Spinal cord (tissue), 10 donors: ENCODE measurements at places on chromosomes 7 and 10.

- H3K27ac ChIP-seq, result no peak overlapping the region
- H3K4me3 ChIP-seq, result no peak overlapping the region
- no peaks in the 10 kb centered on the region for H3K27me3 ChIP-seq
- peaks cover 3% of the 10 kb centered on the region for H3K36me3 ChIP-seq
- H3K4me1 ChIP-seq, result peaks cover 13% of the 10 kb centered on the region
Measured at GRCh38 chr10:127986531-127987466, 79.9 kb downstream of the PTPRE start.

- peaks cover 21% of the 10 kb centered on the region for H3K4me1 ChIP-seq
- H3K27me3 ChIP-seq, result no peaks in the 10 kb centered on the region
- peaks cover 17% of the 10 kb centered on the region for H3K36me3 ChIP-seq
- no peak overlapping the region for H3K27ac ChIP-seq
- H3K4me3 ChIP-seq, result no peak overlapping the region
Measured at GRCh38 chr10:119323085-119324016, 116.0 kb downstream of the GRK5 start.

GRCh38 chr10:89646889-89647657 is 2.0 kb upstream of the PANK1 start:
- H3K27ac ChIP-seq, result no peak overlapping the region
- no peak overlapping the region for H3K4me3 ChIP-seq
- H3K4me1 ChIP-seq, result no peaks in the 10 kb centered on the region
- no peaks in the 10 kb centered on the region for H3K36me3 ChIP-seq

DNA sequence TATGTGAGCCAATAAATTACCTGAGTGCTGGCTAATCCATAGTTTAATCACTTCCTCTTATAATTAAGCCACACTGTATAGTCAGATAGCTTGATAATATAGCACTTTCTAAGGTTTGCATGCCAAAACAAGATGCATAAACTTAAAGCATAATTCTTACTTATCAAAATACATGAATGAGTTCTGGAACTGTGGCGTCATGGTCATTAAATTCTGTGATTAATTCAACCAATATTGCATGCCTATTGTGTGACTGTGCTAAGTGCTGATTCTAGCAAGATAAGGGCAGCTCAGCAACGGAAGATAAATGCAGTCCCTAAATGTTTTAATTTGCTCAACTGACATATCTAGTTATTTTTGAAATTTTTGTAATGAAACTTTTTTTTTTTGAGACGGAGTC is 29.7 kb downstream of the HOXA1 start:
- no peaks in the 10 kb centered on the region for H3K27me3 ChIP-seq
- no peak for DNase-seq
- H3K4me3 ChIP-seq, result no peak overlapping the region
- no peak overlapping the region for H3K27ac ChIP-seq

DNA sequence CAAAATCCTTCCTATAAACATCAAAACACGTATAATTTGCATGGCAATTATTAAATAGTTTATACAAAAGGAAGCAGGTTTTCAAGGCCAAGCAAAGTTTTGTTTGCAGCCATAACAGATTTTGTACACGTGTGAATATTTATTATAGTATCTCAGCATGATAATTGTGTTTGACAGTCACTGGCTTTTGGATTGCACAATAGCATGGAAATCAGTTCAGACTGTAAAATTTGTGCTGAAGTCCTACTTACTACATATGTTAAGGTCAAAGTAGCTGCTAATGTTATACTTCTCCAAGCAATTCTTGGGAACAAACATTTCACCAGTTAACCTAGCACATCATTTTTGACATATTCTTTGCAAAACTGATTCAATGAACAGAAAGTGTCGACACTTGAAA is 287.6 kb upstream of the POM121L12 start:
- no peak for DNase-seq
- no peak overlapping the region for H3K27ac ChIP-seq
- H3K4me3 ChIP-seq, result no peak overlapping the region
- H3K36me3 ChIP-seq, result no peaks in the 10 kb centered on the region
- no peaks in the 10 kb centered on the region for H3K4me1 ChIP-seq

- no peak for DNase-seq
- H3K36me3 ChIP-seq, result peaks cover 7% of the 10 kb centered on the region
- no peak overlapping the region for H3K4me3 ChIP-seq
- H3K27ac ChIP-seq, result no peak overlapping the region
- no peaks in the 10 kb centered on the region for H3K4me1 ChIP-seq
Measured at GRCh38 chr10:119461923-119462322, 80.6 kb downstream of the RGS10 start.

DNA sequence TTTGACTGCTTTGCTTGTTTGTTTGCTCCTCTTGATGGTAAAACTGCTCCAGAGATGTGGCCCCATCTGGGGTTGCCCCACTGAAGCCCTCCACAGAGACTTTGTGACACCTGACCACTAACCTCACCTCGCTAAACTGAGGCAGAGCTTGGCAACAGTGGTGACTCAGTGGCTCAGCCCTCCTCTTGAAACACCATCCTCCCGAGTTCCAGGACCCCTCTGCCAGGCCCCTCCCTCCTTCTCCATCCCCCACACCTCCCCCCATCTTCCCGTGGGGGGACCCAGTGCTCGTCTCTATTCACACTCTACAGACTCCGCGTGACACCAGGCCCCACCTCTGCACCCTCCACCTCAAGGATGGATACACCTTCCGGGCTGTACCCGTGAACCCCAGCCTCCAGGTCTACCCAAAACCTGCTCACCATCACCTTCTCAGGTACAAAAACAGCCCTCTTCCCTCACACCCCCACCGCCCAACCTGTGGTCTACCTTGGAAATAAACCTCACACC is 19.0 kb upstream of the RET start:
- H3K4me1 ChIP-seq, result peaks cover 8% of the 10 kb centered on the region
- no peaks in the 10 kb centered on the region for H3K27me3 ChIP-seq
- DNase-seq, result no peak

DNA sequence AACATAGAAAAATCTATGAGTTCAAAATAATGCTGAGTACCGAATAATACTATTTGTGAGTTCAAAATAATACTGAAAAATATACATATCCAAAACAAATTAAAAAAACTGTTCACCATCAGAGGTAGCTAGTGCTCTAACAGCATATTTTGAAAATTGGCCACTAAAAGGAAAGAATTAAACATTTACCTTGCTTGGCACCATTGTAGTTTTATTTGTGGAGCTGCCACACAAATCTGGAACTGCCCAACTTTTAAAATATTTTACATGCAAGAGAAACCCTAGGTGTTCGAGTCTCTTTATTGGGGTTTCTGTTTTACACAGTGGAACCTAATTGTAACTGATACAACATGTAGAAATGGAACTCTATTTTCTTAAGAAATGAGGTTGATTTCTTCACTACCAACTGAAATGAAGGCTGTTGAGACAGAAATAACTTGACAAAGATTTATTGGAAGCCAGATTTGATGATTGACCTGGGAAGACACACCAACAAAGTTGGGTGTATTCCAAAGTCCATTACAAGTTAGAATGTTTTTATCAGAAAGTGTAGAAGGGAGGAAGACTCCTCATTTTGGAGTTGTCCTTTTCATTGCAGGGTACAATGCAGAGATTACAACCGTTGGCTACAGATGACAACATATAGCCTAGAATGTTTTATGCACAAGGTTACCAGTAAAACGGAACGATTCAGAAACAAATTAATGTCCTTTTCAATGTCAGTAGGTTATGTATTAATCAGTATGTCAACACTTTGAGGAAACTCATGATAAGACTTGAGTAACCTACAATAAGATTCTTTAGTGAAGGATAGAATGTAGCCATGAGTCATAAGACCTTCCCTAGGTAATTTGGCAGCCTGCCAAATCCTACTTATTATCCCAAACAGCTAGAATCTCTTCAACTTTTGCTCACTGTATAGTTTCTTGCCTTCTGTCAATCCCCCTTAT is 73.8 kb upstream of the PAPSS2 start:
- no peak overlapping the region for H3K4me3 ChIP-seq
- no peaks in the 10 kb centered on the region for H3K36me3 ChIP-seq
- no peaks in the 10 kb centered on the region for H3K27me3 ChIP-seq
- no peaks in the 10 kb centered on the region for H3K4me1 ChIP-seq

GRCh38 chr10:62133618-62134017 is 135.0 kb downstream of the RTKN2 start:
- H3K36me3 ChIP-seq, result no peaks in the 10 kb centered on the region
- H3K27me3 ChIP-seq, result no peaks in the 10 kb centered on the region
- no peak for DNase-seq

- no peak overlapping the region for H3K27ac ChIP-seq
- H3K27me3 ChIP-seq, result no peaks in the 10 kb centered on the region
- H3K4me1 ChIP-seq, result no peaks in the 10 kb centered on the region
- no peaks in the 10 kb centered on the region for H3K36me3 ChIP-seq
Measured at GRCh38 chr10:111360260-111360925, 283.6 kb downstream of the ADRA2A start.

- no peak for DNase-seq
- H3K36me3 ChIP-seq, result peaks cover 8% of the 10 kb centered on the region
- no peak overlapping the region for H3K27ac ChIP-seq
- peaks cover 4% of the 10 kb centered on the region for H3K4me1 ChIP-seq
Measured at GRCh38 chr7:158774952-158775351, 54.4 kb downstream of the ESYT2 start.

- no peaks in the 10 kb centered on the region for H3K4me1 ChIP-seq
- H3K4me3 ChIP-seq, result no peak overlapping the region
- no peaks in the 10 kb centered on the region for H3K27me3 ChIP-seq
- no peak for DNase-seq
- no peaks in the 10 kb centered on the region for H3K36me3 ChIP-seq
Measured at GRCh38 chr7:17608114-17608833, 309.8 kb downstream of the AHR start.

GRCh38 chr10:12631787-12632562 is 282.6 kb downstream of the CAMK1D start:
- H3K4me3 ChIP-seq, result no peak overlapping the region
- H3K27ac ChIP-seq, result no peak overlapping the region
- H3K36me3 ChIP-seq, result no peaks in the 10 kb centered on the region
- no peaks in the 10 kb centered on the region for H3K27me3 ChIP-seq

DNA sequence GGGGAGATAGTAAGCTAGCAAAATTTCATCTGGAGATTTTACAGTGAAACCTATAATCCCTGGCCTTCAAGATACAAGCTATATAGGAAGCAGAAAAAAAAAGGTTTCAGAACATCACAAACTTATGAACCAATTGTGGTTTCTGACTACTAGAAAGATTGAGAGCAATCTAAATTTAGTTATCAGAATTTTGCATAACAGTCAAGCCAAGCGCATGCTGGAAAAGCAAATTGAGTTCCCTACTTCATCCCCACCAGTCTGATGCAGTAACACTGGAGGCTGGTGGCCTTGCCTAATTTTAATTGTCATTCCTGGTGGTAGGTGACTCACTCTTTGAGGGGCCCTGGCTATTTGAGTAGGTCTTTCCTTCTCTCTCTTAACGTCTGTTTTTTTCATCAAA is 46.3 kb upstream of the ELMO1 start:
- no peak for DNase-seq
- H3K36me3 ChIP-seq, result no peaks in the 10 kb centered on the region

- H3K27ac ChIP-seq, result peak overlapping the region; percentile 25
- H3K4me1 ChIP-seq, result peaks cover 25% of the 10 kb centered on the region
- peaks cover 9% of the 10 kb centered on the region for H3K36me3 ChIP-seq
- peak overlapping the region; percentile 44 for H3K4me3 ChIP-seq
- peaks cover 14% of the 10 kb centered on the region for H3K27me3 ChIP-seq
Measured at GRCh38 chr10:126905776-126906703, 812 bp downstream of the DOCK1 start.

DNA sequence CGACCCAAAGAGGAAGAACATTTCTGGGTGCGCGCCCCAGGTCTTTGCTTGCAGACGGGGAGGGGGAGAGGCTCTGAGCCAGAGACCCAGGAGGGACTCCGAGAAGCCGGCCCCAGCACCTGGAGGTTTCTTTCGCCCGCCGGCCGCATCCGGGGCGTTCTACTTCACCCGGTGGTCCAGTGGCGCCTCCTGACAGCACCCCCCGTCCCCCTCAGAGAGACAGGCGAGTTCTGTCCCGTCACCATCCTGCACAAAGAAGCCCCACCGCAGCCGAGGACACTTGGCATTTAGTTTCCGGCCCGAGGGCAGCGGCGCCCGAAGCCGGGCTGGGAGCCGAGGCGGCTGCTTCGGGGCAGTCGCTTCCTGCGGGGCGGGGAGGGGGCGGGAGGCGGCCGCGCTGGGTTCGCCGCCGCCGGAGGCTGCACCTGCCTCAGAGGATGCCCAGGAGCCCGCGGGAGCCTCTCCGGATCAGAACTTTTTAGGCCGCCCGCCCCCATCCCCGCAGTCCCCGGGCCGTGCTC is at the start of gene TMEM178B:
TSS of gene TMEM178B (plus strand) at position 424 of the 521 bp plus-strand sequence.
- peak within 1 kb of the TSS; percentile 93 for H3K27ac ChIP-seq
- H3K36me3 ChIP-seq, result peaks cover 6% of the 10 kb centered on the region
- H3K4me3 ChIP-seq, result peak within 1 kb of the TSS; percentile 70
- H3K4me1 ChIP-seq, result peaks cover 23% of the 10 kb centered on the region
- peak; percentile 61 for DNase-seq

DNA sequence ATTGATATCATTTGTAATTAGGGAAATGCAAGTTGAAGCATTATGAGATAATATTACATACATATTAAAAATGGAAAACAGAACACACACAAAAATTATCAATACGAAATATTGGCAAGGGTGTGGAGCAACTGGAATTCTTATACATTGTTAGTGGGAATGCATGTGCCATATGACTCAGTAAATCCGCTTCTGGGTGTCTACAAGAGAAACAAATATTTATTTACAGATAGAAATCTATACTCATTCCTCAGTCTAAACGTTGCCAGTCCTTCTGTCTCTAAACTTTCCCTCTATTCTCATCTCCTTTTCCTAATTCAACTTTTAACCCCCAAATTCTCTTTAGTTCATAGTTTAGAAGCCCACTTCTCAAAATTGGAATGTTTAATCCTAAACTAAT is 170.4 kb upstream of the LRRTM3 start:
- no peak overlapping the region for H3K4me3 ChIP-seq
- no peaks in the 10 kb centered on the region for H3K4me1 ChIP-seq
- H3K27ac ChIP-seq, result no peak overlapping the region
- DNase-seq, result no peak
